ENCODE measurements at places on chromosomes 2 and 18.

DNA sequence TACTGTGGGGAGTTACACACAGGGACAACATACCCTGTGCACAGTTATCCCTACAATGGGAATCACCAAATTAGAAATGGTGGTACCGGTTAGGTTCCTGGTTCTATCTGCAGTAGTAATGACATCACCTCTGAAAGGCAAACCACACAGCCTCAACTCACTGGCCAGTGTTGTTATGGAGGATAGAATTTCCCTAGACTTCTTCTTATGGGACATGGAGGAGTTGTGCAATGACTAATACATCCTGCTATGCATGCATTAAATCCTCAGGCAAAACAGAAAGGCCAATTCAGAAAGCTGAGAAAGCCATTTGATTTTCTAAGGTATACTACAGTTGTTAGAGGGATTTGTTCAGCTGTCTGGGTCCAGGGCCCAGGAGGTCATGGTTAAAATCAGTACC is 439.3 kb downstream of the TMX3 start:
- no peak for DNase-seq

DNA sequence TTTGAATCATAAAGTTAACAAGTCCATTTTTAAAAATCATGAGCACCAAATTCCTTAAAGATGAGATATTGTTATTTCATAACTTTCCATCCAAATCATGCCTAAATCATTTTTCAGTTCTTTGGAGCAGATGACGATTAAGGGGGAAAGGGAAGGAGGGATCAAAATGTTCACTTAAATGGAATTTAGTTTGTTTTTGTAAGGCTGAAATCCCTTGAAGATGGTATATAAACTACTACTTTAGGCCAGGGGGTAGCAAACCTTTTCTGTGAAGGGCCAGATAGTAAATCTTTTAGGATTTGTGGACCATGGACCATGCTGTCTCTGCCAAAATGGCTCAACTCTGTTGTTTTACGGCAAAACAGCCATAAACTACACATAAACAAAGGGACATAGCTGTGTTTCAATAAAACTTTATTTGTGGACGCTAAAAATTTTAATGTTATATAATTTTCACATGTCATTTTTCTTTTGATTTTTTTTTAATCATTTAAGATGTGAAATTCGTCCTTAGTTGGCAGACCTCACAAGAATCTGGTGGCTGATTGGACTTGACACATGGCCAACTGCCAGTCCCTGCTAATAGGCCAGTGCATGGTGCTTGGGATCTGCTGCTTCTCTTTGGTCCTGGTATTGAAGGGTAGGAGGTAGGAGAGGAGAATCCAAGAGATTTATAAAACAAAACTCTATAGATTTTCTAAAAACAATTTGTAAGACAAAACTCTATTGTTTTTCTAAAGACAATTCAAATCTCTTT is 52.0 kb upstream of the RTN4 start:
- no peak for DNase-seq

DNA sequence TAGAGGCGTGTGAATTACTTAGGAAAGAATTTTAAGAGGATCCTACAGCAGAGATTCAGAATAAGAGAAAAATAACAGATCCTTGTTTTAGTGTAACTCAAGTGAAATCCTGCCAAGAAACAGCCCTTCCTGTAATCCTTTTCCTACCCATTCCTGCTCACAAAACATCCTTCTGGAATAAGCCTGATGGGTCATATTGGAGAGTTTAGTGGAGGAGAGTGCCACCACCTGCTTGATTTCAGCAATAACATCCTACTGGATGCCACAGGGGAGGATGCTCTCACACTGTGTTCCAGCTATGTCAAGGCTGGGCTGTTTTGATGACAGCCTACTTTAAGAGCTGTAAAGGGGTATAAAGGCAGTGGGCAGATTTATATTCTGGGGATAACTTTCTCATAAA is 54.8 kb upstream of the CCDC178 start:
- DNase-seq, result no peak

DNA sequence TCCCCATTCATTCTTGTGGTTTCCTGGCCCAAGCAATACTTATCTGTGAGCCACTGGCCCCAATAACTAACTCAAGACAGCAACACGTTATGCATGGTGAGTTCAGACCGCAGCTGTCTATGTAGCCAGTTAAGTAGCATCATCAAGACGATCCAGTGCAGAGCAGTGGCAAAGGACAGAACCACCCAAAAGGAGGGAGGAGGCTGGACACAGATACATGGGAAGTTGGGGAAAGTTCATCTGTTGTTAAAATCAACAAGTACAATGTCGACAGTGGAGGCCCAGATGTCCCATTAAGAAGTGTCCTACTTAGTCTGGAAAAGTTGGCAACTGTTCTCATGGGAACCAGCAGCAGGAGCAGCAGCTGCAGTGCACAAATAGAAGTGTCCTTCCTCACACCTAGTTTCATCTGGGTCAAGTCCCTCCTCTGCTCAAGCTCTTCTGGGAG is 106.9 kb upstream of the THOC1 start:
- DNase-seq, result no peak

GRCh38 chr18:28075501-28075900 is 101.4 kb downstream of the CDH2 start:
- no peak for DNase-seq

DNA sequence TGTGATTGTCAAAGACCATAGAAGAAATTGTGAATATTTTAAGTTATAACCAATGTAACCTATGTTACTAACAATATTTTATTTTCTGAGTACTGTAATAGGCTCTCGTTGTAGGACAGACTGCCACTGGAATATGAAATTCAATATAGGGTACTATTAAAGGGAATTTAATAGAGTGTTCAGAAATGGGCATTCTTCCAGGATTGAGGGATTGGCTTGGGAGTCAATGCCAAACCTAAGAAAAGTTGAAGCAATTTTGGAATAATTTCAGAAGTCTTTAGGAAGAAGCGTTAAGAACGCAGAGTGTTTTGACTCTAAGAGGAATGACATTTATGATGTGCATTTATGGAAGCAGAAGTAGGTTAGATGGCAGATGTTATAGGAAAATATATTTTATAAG is 79.0 kb downstream of the ACVR2A start:
- no peak for DNase-seq

DNA sequence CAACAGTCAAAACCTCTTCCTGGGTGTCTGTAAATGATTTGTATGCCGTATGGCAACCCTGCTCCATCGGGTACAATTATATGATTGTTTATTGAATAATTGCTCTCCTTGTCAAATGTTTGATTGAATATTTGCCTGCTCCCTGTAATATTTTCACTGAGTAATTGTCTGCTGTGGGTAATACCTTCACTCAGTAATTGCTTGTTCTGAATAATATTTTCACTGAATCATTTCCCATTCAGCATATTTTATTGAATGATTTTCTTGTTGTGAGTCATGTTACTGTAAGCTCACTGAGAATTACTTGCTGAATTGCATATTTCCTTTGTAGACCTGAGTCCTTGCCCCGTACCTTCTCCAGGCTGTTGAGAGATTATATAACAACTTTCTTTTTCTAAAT is 535.2 kb downstream of the METTL4 start:
- DNase-seq, result no peak

DNA sequence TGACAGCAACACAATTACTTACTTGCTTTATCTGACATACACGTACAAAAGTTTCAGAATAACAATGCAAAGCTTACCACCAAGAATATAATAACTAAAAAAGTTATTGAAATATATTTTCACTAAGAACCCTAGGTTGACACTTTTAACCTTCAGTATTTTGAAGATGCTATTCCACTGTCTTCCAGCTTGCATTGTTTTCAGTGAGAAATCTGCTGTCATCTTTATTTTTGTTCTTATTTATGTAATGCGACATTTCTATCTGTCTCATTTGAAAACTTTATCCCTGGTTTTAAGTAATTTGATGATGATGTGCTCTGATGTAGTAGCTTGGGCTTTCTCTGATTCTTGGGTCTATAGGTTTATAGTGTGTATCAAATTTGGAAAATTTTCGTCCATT is 165.0 kb upstream of the SMIM21 start:
- no peak for DNase-seq

DNA sequence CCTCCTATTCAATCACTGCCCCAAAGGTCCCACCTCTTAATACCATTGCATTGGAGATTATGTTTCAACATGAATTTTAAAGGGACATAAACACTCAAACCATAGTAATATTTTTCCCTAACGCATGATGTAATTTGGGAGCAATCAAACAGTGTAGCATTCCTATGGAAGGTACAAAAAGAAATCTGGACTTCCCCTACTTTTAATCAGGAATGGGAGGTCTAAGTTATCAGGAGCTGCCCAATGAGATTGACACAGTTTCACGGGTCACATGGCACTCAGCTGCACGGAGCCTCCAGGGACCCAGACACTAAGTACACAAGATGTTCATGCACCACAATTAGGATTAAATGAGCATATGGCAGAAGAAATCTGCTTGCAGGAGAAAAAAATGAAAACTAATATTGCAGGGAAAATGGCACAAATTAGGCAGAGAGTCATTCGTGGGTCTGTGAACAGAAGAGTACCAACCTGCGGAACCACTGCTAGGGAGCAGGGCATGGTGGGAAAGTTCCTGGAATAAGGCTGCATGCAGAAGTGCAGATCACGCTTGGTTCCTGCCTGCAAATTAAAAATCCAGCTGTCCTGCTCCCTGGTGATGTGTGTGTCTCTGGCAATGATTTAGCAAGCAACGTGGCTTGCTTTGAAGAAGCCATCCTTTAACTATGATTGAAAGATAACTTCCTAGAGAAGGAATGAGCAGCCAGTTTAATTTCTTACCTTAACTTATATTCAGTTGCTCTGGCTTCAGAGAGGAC is 326.6 kb upstream of the ID2 start:
- no peak for DNase-seq

- no peak for DNase-seq
Measured at GRCh38 chr18:43914018-43914417, 636.7 kb upstream of the SYT4 start.

- DNase-seq, result no peak
Measured at GRCh38 chr18:9720327-9720726, 12.2 kb downstream of the RAB31 start.

GRCh38 chr2:140508756-140509155 is 1622.1 kb downstream of the LRP1B start:
- DNase-seq, result no peak
